ENCODE measurements at places on chromosomes 5 and 9.

DNA sequence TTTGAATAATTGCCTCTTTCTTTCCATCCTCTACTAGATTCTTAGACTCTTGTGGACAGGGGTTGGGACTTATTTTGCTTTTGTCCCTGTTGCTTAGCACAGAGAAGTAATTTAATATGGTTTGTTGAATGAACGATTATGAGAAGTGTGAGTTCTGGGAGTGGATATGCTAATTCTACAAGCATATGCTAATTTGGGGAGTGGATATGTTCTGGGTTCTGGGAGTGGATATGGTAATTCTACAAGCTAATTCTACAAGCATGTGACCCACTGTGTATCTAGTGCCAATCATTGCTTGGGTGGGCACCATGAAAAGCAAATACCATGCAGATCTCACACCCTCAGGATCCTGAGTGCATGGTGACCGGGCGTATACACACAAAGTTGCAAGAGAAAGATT is 181.8 kb upstream of the IL12B start:
- no peak for DNase-seq

- DNase-seq, result peak; percentile 30
These were observed at the start of gene SPACA9 for GRCh38 chr9:132878695-132879456. Gene SPACA9, plus strand, starts transcription at chr9:132878898. Its CDS starts 5,050 bp downstream, at chr9:132883948.

- no peak for DNase-seq
These were observed 117.8 kb upstream of the LHFPL2 start for GRCh38 chr5:78766412-78766762.

GRCh38 chr9:631596-631995 is 209.9 kb upstream of the DMRT1 start:
- DNase-seq, result no peak

- no peak for DNase-seq
These were observed 626.5 kb upstream of the ZNF608 start for GRCh38 chr5:125372694-125373631.

- no peak for DNase-seq
These were observed 831 bp downstream of the KLHL3 start for GRCh38 chr5:137734962-137735554.

GRCh38 chr9:5425006-5425628 is 12.6 kb downstream of the PLGRKT start:
- DNase-seq, result no peak

DNA sequence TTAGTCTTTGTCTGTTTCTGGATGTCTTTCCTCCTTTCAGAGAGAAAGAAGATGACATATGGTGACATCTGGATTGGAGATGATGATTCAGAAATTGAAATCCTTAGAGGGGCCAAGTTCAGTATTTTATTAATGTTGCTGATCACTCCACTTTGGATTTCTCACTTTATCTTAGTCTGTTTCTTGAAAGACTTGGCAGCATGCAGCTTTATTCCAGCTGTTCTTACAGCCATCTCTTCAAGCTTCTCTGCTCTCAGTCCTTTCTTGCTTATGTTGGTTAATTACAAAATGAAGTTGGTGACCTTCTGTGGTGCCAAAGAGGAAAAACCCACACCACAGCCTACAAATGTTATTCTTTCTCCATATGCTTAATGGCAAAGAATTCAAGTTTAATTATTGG is 62.1 kb downstream of the SNCAIP start:
- DNase-seq, result no peak

DNA sequence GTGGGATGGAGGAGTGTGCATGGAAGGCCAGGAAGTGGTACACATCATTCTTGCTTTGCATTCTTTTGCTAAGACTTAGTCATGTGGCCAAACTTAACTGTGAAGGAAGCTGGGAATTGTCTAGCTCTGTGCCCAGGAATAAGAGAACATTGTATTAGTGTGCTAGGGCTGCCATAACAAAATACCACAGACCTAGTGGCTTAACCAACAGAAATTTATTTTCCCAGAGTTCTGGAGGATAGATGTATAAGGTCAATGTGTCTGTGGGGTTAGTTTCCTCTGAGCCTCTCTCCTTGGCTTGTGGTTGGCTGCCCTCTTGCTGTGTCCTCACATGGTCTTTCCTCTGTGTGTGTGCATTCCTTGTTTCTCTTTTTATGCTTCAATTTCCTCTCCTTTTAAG is 32.4 kb downstream of the NNT start:
- no peak for DNase-seq

DNA sequence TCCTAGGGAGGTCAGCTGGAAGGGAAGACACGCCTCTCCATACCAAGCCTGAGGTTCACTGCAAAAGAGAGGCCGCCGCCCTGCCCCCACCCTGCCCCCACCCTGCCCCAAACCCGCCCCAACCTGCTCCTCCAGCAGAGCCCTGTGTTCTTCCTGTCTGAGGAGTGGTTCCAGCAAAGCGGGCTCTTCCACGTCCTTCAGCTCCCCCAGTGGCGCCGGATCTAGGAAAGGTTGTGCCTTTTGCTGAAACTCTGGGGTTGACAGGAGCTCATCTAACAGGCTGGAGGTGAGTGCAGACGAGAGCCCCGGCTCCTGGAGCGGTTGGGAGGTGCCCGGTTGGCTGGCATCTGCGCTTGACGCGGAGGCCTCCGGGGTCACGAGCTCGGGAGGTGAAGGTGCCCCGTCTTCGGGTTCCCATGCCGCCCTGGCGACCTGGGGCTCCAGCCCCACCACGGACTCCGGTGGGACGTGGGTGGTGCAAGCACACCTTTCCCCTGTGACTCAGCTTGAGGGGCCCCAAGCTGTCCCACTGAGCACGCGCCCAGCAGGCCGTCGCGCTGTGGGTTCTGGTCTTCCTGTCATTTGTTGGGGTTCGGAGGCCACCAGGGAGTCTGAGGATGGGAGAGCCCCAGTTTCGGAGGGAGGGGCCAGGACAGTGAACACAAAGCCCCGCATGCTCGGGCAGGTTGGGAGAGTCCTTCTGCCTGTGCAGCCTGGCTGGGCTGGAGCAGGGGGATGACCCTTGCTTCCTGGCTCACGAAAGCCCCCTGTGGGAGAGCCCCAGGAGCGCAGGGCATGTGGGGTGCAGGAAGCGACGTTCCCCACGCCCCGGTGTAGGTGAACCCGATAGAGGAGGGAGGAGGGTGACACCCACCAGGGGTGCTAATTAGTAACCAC is 1467.1 kb downstream of the FOXD4L5 start:
- DNase-seq, result peak; percentile 17

DNA sequence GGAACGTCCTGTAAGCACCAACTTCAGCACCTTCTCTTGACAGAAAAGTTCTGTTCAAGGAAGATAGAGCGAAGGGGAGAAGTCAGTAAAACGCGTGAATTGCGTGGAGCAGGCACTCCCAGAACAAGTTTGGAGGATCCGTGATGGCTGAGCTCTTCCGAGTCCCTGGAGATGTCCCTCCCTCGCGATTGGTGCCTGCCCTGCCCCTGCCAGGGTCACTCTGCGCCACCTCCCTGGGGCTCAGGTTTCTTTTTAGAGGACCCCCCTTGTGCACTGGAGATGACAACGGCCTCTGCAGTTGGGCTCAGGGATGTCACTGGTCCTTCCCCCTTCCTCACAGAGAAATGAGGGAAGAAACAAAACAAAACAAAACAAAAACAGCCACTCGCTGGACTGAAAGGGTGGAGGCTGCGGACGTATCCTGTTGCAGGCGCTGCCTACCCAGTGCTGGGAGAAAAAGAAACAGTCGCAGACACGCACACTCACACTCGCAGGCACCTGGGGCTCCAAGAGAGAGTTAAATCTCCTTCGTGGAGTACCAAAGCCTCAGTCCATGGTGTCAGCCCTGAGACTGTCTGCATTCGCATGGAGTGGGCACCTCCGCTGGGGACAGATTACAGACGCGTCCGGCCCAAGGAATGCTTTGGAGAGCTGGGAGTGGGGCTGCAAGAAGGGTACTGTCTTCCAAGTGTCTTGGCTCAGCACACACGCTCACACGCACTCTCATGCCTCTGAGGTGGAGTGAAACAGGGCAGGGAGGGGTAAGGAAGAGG is 512.7 kb downstream of the SLCO4C1 start:
- no peak for DNase-seq

DNA sequence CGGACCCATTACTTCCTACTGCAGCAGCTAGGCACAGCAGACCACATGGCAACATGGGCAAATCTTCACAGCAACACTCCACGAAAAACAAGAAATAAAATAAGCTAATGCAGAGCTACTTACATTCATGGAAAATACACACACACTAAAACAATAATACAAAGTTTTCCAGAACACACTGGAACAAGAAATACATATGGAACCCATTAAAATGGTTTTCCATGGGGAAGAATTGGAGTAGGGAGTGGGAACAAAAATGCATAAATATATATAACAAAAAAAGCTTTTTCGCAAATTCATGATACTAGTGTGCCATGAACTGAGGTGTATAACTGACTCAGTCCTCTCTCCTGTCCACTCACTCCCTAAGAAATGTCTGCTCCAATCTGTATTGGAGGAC is 8.3 kb downstream of the ADAMTS12 start:
- no peak for DNase-seq

- no peak for DNase-seq
These were observed 35.5 kb downstream of the TTC1 start for GRCh38 chr5:160044391-160044804.

DNA sequence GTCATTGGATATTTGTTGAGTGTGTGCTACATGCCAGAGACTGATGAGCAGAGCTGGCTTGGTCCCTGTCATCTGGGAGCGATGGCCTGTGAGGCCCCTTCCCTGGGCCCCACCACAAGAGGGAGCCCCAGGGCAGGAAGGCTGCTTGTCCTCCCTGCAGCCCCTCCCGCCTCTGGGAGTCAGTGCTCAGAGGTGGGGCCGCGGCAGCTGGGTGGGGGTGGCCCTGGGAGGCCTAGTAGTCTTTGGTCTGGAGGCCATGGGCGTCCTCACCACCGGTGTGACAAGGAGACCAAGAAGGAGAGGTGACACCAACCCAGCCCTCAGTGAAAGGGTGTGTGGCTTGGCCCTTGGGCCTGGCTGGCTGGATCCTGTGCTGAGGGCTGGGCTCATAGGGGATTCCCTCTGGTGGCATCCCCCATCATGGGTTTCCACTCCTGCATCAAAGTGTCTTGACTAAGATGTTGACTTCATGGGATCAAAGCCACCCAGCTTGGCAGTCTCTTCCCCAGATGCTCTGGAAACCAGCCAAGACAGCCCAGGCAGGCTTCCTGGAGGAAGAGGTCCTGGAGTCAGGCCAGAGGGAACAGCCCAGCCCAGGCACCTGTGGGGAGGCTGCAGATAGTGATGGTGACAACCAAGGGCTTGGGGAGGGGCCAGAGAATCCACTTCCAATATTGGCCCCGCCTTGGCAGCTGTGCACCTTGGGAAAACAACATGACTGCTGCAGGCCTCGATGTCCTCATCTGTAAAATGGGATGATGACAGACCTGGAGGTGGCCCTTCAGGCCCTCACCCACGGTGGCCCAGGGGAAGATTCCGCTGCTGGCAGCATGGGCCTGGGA is 166.7 kb downstream of the GAPVD1 start:
- DNase-seq, result no peak

GRCh38 chr5:148794729-148795561 is 31.5 kb upstream of the ADRB2 start:
- no peak for DNase-seq

DNA sequence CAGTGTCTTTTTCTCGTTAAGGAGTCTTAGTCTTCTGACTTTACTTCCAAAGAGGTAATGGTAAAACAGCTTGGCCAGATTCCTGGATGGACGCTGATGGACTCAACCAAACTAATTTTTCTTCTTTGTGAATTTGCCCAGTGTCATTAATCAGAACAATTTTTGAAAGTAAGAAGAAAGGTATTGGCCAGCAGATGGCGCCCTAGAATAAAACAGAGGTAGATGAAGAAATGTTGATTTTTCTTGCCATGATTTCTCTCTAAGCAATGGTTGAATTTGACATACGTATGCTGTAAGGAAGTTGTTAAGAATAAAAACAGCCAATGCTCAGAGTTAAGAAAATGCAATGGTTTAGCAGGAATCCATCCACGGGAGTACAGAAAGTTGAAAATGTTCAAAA is 500.0 kb downstream of the DIRAS2 start:
- no peak for DNase-seq

- no peak for DNase-seq
These were observed 289.4 kb upstream of the DAB2 start for GRCh38 chr5:39714036-39714698.

DNA sequence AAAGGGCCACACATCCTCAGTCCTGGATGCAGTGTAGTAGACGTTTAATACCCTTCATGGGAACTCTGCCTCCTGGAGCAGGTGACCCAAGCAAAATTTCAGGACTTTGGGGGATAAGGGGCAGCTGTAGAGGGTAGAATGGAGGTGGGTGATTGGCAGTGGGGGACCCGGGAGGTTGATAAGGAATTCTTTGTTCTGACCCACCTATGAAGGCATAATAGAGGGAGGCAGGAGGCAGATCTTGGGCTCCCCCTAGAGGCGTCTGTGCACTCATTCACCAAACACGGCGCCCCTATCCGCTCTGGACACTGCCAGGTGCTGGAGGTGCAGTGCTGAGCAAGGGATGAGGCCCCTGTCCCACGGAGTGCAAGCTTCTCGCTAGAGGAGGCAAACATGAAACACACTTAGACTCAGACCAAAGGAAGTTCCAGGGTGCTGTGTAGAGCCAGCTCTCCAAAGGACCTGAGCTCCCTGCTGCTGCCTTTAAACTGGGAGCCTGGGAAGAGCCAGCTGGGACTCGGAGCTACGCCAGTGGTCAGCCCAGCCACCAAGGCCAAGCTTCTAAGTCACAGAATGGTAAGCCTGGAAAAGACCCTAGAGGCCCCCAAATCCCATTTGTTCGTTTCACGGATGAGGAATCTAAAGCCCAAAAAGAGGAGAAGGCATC is 7.7 kb downstream of the IL17B start:
- peak; percentile 43 for DNase-seq

GRCh38 chr5:160542281-160542680 is 120.6 kb downstream of the PTTG1 start:
- no peak for DNase-seq

DNA sequence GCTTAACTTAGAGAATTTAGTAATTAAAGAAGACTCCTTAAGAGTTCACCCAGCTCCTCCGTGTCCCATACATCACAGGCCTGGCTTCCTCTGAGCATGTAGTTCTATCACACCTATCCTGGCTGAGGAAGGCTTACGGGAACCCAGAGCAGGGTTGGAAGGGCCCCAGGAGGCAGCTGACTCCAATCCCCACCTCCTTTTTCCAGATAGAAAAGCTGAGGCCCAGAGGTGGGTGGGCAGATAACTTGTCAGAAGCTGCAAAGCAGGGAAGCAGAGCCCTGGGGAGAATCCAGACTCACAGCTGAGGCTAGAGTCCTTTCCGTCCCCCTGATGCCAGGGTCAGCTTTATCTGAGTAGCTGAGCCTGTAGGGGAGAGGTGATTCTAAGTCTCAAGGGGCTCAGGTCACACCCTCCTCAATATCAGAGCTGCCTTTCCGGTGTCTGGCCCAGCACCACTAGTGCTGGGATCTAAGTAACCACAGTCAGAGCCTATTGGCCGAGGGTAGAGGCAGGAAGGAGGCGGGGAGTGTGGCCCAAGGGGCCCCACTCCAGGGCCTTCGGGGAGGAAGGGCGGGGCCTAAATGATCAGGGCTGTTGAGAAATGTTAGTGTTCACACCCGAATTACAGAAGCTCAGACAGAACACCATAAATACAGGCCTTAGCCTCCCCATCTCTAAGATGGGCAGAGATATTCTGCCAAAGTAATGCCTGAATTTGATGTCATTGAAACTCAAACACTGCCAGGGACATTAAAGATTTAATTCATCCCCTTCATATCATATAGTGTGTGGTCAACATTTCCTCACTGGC is 9.9 kb downstream of the CCDC69 start:
- peak; percentile 87 for DNase-seq

- DNase-seq, result no peak
These were observed 246.7 kb upstream of the TRPM3 start for GRCh38 chr9:71368157-71368556.
